ENCODE measurements at places on chromosomes 5 and 9.

GRCh38 chr9:93944011-93944410 is 11.1 kb downstream of the BARX1 start:
- DNase-seq, result no peak

- no peak for DNase-seq
Measured at GRCh38 chr9:7799944-7800285, 337 bp upstream of the DMAC1 start.

- DNase-seq, result no peak
Measured at GRCh38 chr9:13063880-13064459, 215.5 kb downstream of the MPDZ start.

- no peak for DNase-seq
Measured at GRCh38 chr5:172624996-172625964, 15.8 kb upstream of the NEURL1B start.

DNA sequence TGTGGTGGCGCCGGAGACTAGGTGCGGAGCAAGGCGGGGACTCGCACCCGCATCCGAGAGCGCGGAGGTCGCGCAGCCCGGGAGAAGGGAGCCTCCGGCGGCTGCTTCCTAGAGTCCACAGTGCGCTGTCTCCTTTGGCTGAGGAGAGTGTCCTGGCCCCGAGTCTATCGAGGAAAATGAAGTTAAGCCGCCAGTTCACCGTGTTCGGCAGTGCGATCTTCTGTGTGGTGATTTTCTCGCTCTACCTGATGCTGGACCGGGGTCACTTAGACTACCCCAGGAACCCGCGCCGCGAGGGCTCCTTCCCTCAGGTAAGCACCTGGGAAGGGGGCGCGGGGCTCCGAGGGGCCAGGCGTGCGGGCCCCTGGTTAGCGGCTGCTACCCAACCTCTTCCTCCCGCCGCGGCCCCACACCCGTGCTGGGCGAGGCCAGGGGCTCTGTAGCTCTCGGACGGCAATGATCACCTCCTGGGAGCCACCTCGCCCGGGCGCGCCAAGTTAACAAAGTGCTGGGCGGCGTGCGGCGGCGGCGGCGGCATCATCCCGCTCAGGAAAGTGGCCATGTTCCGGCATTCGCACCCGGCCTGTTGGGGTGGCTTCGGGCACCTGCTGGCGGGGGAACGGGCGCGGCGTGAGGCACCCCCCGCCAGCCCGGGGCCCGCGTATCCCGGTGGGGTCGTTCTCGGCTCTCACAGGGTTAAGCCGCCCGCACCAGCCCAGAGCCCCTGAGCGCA is 681 bp downstream of the MAN2A1 start:
- no peak for DNase-seq

GRCh38 chr5:168317521-168318147 is 26.2 kb downstream of the WWC1 start:
- DNase-seq, result no peak

DNA sequence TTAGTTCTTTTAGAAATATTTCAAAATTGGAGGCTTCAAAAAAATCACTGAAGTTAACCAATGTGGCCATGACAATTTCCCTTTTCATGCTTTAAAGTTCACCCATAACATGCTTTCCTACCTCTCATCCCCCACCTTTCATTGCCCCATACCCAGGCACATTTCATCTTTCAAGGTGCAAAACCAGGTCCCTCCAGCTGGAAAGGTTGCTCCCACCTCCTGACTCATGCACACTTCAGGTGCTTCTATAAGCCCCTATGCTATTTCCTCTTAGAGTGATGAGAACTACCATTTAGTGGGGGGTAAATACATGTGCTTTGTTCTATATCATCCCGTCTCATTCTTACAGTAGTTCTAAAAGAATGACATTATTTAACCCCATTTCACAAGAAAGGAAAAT is 15.4 kb downstream of the FYB1 start:
- no peak for DNase-seq

DNA sequence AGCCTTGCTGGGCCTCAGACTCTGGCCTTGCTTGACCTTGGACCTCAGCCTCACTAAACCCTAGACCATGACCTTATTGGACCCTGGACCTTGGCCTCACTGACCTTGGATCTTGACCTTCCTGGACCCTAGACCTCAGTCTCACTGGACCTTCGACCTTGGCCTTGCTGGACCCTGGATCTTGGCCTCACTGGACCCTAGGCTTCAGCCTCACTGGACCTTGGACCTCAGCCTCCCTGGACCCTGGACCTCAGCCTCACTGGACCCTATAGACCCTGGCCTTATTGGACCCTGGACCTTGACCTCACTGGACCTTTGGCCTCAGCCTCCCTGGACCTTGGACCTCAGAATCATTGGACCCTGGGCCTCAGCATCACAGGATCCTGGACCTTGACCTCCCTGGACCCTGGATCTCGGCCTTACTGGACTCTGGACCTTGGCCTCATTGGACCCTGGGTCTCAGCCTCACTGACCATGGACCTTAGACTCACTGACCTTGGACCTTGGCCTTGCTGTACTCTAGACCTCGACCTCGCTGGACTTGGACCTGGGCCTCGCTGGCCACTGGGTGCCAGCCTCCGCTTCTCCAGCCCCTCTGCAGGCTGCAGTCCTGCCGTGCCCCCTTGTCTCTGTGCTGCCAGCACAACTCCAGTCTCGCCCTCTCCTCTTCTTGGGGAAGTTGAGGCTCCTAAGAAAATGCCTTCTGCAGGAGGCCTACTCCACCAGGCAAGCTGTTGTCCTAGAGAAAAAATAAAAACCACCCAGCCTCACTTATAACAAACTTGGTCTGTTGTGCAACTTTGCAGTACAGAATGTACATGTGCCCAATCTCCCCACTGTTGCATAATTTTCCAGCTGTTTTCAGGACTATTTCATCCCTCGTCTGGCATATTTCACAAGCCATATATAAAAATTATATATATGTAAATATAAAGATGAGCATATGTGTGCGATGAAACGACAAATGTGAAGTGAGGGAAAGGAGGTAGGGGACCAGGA is 11.0 kb upstream of the ADAMTS2 start:
- no peak for DNase-seq

- DNase-seq, result no peak
Measured at GRCh38 chr9:68500457-68501381, 40.0 kb downstream of the TMEM252 start.

DNA sequence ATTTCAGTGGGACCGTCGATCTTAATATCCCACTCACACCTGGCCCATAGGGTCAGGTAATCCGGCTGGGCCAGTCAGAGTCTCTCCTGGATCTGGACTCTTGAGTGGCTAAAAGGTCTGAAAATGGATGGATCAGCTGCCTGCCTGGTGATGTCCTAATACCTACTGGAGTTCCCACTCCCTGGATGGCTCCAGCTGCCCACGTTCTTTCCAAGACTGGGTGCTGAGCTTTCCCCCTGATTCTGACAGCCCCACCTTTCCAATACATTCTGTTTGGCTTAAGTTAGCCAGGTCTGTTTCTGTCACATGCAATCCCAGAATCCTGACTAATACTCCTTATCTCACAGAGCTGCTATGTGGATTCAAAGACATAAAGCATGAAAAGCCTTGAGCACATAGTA is 10.2 kb downstream of the SH3PXD2B start:
- DNase-seq, result no peak

GRCh38 chr5:68032216-68032762 is 183.3 kb upstream of the PIK3R1 start:
- no peak for DNase-seq

GRCh38 chr9:31372799-31373587 is 1011.5 kb upstream of the ACO1 start:
- DNase-seq, result no peak

- DNase-seq, result no peak
Measured at GRCh38 chr5:1245905-1246576, 20.9 kb downstream of the SLC6A18 start.

DNA sequence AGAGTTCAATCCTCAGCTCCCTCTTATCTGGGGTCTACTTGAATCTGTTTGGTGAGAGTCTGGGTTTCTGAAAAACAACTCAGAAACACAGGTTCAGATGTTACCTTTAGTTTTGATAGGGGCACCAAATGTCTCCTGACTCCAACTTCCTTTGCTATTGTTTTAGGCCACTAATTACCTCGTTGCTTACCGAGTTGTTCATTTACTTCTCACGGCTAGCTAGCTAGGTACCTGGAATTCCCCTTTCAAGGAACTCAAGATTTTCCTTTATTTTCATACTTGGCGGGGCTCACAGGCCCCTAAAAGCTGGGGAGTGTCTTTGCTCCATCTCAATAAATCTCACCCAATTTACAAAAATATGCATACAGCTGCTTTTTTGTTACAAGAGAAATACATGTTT is 111.4 kb downstream of the SLC28A3 start:
- no peak for DNase-seq

DNA sequence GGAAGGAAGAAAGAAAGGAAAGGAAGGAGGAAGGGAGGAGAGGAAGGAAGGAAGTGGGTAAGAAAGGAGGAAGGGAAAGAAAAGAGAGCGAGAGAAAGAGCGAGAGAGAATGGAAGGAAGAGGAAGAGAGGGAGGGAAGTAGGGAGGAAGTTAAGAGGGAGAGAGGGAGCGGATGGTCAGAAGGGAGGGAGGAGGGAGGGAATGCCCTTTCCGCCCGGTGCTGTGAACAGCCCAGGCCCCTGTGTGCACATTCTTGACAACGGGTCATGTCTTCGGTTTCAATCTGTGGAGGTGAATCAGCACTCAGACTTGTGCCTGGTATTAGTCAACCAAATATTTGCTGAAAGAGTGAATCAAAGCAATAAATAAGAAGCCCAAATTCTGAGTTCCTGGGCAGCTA is 39.2 kb downstream of the PRUNE2 start:
- no peak for DNase-seq

DNA sequence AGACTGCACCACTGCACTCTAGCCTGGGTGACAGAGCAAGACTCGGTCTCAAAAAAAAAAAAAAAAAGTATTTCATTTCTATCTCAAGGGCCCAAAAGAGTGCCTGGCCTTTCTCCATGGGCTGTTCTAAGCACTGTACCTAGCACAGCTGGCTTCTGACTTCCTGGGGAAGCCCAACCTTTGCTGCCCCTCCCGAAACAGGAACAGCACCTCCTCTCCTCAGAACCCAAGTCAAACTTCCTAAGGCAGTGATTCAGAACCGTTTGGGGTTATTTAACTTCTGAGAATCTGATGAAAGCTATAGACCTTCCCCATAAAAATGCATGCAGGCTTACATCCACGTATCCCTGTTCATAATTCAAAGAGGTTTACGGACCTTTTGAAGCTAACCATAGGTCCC is 57.8 kb downstream of the NRG2 start:
- DNase-seq, result no peak

DNA sequence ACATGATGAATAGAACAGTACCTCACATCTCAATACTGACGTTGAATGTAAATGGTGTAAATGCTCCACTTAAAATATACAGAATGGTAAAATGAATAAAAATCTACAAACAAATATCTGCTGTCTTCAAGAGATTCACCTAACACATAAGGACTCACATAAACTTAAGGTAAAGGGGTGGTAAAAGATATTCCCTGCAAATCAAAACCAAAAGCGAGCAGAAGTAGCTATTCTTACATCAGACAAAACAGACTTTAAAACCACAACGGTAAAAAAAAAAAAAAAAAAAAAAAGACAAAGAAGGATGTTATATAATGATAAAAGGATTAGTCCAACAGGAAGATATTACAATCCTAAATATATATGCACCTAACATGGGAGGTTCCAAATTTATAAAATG is 214.0 kb upstream of the MAST4 start:
- DNase-seq, result no peak
